CD4-positive, alpha-beta T cell treated with Interleukin-15 for 1 hour (primary cell): ENCODE measurements at places on chromosomes 2 and 18.

DNA sequence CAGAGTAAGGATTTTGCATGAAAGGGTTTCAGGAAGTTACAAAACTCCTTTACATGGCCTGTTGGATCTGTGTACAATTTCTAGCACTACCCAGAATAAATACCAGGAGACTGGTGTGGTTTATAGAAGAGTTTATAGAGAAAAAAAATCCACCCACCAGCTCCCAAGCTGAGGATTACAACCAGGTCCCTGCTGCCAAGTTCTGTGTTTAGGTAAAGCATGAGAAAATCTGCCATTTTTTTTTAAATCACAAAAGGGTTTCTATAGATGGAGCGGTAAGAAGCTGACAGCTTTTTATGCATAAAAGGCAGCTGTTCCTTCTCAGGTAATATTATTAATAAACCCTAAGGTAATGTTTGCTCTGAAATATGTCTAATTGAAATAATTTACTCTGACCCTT is 545.4 kb upstream of the ZEB2 start:
- DNase-seq, result no peak

GRCh38 chr2:168678153-168678853 is 124.1 kb upstream of the NOSTRIN start:
- no peak for DNase-seq

DNA sequence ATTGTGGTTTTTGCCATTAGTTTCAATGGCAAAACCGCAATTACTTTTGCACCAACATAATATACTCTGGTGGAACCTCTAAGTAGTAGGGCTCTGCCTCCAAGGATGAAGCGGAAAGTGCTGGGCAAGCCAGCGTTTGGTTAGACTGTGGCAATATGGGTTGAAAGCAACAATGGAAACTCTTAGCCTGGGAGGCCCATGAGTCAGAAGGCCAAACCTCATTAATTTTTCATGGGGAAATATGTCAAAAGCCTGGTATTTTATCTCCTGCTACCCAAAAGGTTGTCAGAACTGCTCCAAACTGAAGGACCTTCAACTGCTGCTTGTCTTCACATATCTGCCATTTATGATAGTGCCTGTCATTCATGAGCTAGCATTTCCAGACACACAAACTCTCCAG is 179.1 kb upstream of the CYP26B1 start:
- DNase-seq, result no peak

DNA sequence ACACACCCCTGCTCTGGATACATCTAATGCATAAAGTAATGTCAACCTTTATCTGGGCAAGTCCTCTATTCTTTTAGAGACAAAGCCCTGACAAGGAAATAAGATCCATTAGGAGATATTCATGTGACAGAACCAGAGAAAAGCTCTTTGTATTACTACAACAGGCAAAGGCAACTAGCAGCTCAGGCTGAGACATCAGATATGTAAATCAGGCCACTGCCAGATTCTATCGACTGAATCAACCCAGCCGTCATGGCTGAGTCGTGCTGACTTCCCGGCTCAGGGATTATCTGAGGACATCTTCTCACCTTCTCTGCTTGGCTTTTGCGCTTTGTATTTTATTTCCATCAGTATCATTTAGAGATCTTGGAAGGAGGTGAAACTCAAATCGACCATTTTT is 294.5 kb downstream of the PLCL1 start:
- DNase-seq, result no peak

DNA sequence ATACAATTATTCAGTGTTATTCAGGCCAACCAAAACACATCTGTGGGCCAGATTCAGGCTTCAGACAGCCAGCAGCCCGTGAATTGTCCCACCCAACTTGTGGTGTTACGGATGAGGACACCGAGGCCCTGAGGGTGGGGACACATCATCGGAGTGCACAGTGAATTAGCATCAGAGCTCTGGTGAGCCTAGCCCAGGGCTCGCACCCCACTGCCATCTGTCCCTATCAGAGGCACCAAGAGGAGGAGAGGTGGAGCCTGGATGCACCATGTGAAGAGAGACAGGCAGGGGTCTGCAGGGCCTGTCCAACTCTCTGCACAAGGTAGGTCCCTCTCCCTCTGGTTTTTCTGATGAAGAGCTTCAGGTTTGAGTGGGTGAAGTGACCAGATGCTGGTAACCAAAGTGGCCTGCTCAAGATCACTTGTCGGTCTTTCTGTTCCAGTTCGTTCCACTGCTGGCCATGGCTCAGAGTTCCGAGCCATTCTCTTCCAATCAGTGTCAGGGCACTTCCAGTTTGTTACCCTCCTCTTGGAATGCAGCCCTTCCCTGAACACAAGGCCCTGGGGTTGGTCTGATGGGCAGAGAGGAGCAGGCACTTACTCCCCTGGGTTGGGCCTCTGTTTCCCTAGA is 14.8 kb upstream of the GLI2 start:
- DNase-seq, result no peak

DNA sequence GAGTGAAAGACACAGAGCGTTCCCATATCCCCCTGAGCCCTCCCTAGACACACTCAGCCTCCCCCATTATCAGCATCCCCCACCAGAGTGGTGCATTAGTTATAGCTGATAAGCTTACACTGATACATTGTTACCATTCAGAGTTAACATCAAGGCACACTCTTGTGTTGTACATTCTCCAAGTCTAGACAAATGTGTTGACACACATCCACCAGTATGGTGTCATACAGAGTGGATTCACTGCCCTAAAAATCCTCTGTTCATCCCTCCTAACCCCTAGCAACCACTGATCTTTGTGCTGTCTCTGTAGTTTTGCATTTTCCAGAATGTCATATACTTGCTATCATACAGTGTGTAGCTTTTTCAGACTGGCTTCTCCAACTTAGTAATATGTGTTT is 78.0 kb upstream of the RPL31 start:
- no peak for DNase-seq

GRCh38 chr2:134258684-134259388 is 5.0 kb downstream of the MGAT5 start:
- peak; percentile 63 for DNase-seq

DNA sequence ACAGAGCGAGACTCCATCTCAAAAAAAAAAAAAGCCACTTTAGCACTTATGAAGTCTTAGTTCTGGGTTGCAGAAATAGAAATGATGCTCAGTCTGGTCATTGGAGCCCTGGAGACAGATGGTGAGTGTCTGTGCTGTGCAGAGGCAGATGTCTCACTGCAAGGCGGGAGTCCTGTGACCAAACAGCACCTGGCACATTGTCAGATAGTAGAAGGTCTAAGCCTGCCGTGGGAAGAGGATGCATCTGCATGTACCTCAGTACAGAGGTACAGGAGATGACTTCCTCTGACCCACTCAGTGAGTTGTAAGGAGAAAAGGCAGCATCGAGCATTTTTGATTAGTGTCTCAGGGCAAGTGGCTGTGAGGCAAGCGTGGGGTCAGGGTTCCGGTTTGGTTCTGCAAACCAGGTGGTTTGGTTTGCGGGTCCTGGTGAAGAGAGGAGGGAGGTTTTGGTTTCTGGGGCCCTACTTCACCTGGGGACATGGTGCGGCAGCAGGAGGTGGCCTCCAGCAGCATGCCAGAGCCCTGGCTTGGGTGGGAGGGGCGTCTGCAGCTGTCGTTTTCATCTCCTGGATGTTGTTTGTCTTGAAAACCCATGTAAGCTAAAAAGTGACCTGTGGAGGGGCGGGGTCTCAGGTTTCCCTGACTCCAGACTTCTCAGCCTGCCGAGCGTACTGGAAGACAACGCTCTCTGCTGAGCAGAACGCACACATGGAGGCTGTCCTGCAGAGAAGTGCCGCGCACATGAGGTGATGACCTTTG is 3.8 kb downstream of the RBFA start:
- DNase-seq, result no peak

GRCh38 chr18:64876833-64877232 is 727.9 kb upstream of the LINC00305 start:
- DNase-seq, result no peak

GRCh38 chr2:196836440-196836839 is 27.3 kb upstream of the C2orf66 start:
- no peak for DNase-seq

- no peak for DNase-seq
These were observed 49.8 kb downstream of the PTPN4 start for GRCh38 chr2:119809339-119810048.

DNA sequence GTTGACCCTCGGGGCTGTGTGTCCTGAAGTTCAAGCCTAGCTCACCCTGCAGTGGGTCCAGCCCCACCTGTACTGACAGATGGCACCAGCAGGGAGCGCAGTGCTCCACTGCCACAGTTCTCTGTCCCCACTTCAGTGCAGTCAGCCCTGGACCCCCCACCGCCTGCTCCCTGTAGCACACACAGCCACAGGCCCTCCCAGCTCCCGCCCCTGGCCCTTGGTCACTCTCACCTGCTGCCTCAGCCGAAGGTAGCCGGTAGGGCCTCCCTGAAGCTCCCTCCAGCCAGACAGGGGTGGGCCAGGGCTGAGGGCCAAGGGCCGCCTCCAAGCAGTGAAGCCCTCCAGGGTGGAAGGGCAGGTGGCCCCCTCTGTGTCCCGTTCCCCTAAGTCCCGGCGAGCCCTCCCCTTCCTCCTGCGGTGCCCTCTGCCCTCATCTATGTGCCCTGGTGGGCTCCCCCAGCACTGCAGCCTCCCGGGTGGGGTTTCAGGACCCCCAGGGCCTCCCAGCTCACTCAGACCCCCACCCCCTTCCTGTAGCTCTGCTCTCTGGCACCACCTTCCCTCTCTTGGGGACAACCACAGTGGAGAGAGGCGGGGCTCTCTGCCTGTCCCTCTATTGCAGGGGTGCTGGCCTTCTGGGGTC is 10.8 kb upstream of the ALPP start:
- no peak for DNase-seq

DNA sequence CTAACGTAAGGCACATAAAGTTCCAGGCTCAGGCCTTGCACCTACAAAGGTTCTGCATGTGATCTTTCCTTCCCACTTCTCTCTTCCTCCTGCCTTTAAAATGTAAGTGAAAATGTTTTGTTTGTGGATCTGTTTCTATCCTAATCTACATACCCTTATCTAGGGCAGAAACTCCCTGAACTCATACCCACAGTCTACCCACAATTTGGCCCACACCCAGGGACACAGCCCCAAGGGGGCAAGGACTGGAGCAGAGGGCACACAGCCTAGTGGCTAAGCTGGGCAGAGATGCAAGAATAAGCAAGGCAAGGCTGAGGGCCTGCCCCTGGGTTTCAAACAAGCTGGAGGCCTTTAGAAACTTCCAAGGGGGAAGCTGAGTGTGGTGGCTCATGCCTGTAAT is 71.0 kb downstream of the HS1BP3 start:
- peak; percentile 2 for DNase-seq

GRCh38 chr2:72973566-72974435 is 56.5 kb downstream of the EMX1 start:
- DNase-seq, result no peak

GRCh38 chr2:221088506-221088905 is 483.6 kb downstream of the EPHA4 start:
- no peak for DNase-seq

- no peak for DNase-seq
These were observed 35.0 kb upstream of the LRP1B start for GRCh38 chr2:142165790-142166189.

GRCh38 chr2:20227894-20228505 is 3.1 kb upstream of the SDC1 start:
- no peak for DNase-seq

DNA sequence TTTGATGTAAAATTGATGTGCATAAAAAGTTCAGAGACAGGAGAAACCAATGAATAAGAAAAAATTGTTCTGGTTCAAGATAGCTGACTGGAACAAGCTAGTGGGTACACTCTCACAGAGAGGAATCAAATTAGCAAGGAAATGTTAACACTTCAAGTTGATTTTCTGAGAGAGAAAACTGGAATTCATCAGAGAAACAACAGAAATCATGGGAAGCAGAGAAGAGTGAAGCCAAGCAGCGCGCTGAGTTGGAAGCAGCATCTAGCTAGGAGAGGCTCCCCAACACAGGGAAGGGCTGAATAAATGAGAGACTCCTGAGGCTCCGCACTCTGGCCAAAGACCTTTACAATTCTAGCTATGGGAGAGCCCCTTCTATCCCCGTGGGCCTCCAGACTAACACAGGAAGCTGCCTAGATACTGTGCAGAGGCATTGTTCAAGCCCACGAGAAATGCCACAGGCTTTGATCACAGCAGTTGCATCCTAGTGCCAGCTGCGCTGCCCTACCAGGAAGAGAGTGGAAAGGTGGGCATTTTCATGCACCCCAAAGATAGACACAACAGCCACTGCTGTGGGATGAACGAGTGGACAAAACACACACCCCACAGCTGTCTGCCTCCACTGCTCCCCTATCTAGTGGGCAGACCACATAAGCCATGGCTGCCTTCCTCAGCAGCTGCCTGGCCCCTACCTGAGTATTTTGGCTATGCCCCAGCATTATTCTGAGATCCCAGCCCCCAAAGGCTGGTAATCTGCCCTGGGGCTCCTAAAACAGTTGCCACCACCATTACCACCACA is 136.7 kb downstream of the FSIP2 start:
- DNase-seq, result no peak

- no peak for DNase-seq
These were observed 239.8 kb downstream of the RBM43 start for GRCh38 chr2:151021747-151022452.

DNA sequence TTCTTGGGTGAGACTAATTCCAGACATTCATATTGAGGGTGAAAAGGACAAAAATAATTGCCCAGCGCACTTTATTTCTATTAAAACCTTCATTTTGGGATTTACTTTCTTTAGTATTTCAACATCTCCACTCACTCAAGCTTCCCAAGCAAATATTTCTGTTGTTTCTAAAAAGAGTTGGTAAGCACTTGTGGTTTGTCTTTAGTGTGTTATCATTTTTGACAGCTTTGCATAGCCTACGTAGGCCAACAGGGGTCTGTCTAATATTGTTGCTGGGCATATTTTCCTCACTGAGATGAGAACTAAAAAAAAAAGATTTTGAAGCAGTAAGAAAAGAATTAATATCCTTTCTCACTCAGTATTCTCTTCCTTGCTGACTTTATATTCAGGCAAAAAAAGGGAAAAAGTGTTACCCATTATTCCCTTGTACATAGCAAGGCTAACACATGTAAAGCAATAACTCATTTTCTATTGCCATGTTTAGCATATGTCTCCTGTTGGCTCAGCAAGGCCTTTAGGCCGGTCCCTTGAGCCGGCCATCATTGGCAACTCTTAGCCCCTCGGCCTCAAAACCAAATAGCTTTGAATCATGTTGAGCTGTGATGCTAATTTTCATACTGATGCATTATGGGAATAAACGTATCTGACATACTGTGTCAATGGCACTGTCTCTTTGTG is 494.2 kb downstream of the ARHGAP15 start:
- DNase-seq, result no peak

GRCh38 chr2:12826781-12827180 is 110.0 kb downstream of the TRIB2 start:
- DNase-seq, result no peak
